ENCODE measurements at places on chromosomes 7 and 10. TPM values are rescaled to one million over a fixed set of nuclear protein-coding genes. Genes with fewer than 3 reads are reported as not detected.

GRCh38 chr7:15559416-15559928 lies 2.3 kb downstream of the AGMO start:
- no peak for DNase-seq

DNA sequence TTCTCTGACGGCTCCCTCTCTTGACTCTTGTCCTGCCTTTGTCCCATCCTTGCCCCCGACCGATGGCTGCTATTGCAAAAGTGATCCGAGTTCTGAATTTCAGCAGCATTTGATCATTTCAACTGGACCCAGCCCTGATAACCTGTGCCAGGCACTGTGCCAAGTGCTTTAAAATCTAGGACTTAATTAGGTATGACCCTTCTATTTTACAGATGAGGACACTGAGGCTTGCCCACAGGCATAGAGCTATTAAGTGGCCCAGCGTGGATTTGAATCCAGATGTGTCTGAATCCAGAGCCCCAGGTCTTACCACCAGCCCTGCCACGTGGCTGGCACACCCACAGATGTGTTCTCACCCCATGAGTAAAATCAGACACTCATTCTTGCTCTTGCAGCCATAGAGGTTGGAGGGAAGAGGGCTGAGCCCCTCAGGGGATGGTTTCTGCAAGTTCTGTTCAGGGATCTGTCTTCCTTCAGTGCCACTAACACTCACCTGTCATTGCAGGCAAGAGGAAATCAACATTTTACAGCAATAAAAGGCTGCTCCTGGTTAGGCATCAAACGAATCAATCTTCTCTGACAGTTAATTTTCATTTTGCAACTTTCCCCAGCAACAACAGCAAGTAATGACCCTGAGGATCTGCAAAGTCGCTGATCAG lies 101.2 kb downstream of the GRID1 start:
- no peak for DNase-seq

DNA sequence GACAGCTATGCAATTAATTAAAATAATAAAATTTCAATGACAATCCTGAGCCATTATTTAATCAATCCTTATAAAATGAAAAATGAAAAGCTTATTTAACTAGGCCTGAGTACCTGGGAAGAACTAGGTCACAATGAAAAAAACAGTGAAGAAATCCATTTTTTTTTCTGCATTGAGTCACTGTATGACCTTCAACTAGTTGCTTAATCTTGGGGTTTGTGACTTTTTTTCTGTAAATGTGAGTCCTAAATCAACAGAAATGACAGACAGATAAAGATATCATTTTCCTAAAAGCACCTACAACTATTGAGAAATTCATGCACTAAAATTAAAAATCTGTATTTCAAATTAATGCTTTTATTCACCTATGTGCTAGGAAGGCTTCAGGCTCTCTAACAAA lies 96.8 kb downstream of the TMEM26 start:
- DNase-seq, result no peak

- DNase-seq, result no peak
These were observed 2.7 kb downstream of the PRSS37 start for GRCh38 chr7:141838581-141838980.

GRCh38 chr7:7595451-7595850 lies 28.8 kb downstream of the MIOS start:
- no peak for DNase-seq

Gene FBXL13
- polyA plus RNA-seq, result 3.7 TPM

DNA sequence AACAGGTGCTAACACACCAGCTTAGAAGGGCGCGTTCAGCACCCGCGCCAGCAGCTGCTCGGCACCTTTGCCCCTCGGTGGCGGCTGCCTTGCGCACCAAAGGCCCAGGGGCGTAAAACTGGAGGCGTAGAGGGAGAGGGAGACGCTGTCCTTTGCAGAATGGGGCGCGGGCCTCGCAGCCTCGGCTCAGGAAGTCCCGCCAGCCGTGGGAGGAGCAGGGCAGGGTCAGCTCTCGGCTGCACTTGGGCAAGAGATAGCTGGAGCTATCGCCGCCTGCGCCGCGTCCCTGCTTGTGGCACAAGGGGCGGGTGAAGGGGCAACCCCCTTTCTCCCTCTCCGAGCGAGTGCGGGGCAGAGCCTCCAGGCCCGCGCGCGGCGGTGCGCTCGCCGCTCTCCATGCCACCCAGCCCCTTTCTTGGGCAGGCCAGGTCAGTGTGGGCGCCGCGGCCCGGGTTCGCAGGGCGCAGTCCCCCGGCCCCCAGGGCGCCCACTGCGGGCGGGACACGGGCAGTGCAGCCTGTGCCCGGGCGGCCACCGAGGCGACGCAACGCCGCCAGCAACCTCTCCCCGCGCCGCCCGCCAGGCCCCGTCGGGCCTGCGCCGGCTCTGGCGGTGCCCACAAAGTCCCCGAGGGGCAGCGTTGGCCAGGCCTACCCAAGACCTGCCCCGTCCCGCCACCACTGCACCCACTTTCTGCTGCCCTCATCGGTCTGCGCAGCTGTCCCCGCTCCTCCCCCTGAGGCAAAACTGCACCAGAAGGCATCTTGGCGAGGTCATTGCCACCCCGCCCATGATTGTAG lies 4.1 kb downstream of the NEUROD6 start:
- no peak for DNase-seq

- DNase-seq, result no peak
These were observed 322.4 kb upstream of the GHITM start for GRCh38 chr10:83816942-83817341.

Gene TAS2R5
- polyA plus RNA-seq, result 4.1 TPM

GRCh38 chr7:106038916-106039315 lies 73.2 kb downstream of the SYPL1 start:
- no peak for DNase-seq

DNA sequence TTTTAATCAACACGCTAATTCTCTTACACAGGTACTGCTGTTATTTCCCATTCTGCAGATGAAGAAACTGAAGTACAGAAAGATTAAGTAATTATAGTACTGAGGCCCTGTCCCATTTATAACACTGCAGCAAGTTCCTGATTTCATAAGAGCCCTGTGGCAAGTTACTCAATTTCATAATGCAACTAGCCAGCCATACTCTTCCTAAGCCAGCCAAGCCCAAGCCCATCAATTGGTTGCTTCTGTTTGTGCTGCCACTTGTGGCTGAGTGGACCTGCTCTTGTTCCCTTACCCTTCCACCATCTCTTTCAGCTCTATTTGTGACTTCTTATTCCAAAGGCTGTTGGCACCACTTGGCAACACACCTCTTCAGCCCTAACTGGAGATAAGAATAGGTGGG lies 19.7 kb upstream of the PRPF18 start:
- DNase-seq, result no peak

DNA sequence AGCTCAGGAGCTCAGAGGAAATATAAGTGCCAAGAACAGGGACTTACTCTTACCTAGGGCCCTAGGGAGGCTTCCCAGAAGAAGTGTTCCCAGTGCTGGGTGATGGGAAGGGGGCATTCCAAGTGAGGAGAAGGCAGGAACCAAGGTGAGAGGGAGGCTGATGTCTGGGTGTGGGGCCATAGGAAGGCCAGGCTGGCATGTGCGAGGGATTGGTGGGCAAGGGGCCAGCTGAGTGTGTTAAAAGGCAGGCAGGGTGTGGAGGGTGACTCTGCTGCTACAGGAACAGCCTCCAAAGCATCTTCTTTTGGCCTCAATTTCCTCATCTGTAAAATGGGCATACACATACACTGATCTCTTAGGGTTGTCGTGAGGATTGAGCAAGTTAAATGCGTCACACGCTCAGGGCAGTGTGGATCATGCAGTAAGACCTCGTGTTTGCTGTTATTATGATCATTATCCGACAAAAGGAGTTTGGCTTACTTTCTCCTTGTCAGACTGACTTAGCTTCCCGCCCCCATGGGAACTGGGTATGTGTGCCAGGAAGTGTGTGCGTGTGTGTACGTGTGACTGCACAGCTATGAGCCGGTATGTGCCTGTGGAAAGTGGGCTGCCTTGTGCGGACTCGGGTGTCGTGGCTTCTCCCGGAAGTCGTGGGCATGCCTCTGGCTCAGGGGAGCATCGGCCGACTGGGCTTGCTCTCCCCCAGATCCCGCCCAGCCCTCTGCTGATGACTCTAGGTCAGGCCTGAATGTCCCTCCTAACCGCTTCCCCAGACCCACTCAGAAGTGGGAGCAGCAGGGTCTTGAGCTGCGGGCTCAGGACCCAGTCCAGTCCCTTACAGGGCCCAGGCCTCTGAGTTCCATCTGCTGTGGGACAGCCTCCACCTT lies 59.6 kb downstream of the NEURL1 start:
- no peak for DNase-seq

DNA sequence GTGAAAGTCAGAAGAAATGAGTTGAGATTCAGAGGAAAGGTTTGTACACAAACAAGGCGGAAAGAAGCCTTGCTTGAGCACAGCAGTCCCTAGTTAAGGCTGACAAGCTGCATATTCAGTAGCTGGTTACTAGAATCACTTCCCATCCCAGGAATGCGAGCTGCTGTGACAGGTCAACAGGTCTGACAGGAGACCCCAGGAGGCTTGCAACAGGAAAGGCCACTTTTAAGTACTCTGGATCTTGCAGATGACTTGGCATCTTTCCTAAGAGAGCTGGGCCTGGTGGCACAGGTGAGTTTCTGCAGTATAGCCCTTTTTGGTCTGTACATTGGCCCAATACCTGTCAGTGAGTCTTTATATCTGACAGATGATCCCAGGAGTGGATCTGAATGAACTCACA lies 35.7 kb upstream of the UNC5B start:
- no peak for DNase-seq

Gene ASIC3
- polyA plus RNA-seq, result 2.1 TPM

Gene VWDE
- 5.5 TPM for polyA plus RNA-seq

GRCh38 chr7:96685755-96686154 lies 23.9 kb downstream of the SEM1 start:
- DNase-seq, result no peak

GRCh38 chr7:130398526-130399090 lies 18.3 kb downstream of the CPA1 start:
- DNase-seq, result no peak

Gene DENND11
- polyA plus RNA-seq, result 30.9 TPM

DNA sequence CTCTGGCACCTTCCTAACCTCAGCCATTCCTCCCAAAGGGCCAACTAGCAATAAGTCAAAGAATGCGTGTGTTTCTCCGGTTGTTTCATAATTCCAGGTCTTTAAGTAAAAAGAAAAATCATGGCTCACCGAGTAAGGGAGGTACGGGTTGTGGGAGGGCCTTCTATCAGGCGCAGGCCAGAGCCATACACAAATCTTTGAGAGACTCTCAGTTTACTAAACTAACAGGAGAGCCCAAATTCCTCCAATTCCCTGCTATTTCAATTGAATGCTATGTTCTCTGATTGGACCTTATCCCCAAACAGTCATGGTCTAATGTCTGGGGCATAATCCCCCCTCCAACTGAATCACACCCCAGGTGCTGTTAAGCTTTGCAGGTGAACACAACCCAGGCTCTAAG lies 26.2 kb upstream of the SLF2 start:
- no peak for DNase-seq

Gene C10orf67
- 1.7 TPM for polyA plus RNA-seq

Gene AKR1D1
- 0.07 TPM for polyA plus RNA-seq

Gene AKR1C8
- polyA plus RNA-seq, result 0.30 TPM

- no peak for DNase-seq
These were observed 21.1 kb downstream of the PLAU start for GRCh38 chr10:73931767-73932619.

Measured in right renal pelvis (tissue), 4 donors.